ENCODE measurements at places on chromosomes 2 and 18.

GRCh38 chr2:134227666-134228065 is 26.2 kb upstream of the MGAT5 start:
- DNase-seq = no peak

GRCh38 chr18:31678425-31678824 is 6.0 kb downstream of the B4GALT6 start:
- DNase-seq = no peak

DNA sequence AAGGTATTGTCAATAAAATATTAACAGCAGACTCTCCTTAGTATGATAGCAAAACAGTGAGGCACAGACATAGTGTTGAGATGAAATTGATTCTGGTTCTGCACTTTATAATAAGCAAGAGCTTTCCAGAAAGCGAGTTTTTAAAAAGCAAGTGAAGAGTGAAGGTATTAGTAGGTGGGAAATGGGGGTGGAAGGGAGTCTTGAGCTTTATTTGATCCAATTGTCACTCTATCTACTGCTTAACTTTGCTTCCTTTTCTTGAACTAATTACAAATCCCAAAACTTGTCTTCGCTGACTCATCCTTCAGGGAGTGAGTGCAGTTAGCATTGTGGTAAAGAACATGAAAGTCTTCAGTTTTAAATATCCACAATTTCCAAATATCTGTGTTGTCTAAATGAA is 120.6 kb upstream of the BOD1L2 start:
- no peak for DNase-seq

DNA sequence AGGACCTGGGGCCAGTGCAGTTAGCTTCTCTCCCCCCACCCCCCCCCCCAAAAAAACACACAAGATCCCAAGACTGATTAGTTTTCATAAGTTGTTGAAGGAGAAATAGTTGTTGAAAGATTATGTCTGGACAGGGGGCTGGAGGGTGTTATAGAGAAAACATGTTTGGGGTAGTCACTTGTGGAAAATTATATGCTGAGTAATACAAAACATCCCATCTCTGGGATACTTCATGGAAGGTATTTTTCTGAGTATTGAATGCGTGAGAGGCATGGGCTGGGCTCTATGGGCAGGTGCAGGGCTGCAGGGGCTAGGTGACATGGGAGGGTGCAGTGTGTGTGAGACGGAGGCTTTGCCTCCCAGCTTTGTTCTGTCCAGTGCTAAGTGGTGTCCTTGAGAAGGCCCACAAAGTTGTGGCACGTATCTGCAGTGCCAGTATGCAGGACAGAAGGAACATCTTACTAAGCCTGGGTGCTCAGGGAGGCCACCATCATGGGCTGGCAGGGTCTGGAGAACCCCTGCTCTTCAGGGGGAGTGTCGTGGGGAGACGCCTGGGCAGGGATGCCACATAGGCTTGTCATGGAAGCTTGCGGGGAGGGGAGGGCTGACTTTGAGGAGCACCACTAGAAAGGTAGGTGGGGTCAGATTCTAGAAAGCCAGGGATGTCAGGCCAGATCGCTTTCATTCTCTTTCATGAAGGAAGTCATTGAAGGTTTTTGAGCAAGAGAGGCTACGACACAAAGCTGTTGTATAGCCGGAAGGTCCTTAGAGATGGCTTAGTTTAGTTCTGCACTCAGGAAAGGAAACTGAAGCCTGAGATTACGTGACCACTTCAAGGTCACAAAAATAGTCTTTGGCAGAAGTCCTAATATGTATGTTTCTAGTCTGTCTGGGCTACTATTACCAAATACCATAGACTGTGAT is 232.0 kb downstream of the LDLRAD4 start:
- DNase-seq = peak; percentile 15

- no peak for DNase-seq
Observed at GRCh38 chr2:101976891-101977290, 14.9 kb upstream of the IL1R2 start.

DNA sequence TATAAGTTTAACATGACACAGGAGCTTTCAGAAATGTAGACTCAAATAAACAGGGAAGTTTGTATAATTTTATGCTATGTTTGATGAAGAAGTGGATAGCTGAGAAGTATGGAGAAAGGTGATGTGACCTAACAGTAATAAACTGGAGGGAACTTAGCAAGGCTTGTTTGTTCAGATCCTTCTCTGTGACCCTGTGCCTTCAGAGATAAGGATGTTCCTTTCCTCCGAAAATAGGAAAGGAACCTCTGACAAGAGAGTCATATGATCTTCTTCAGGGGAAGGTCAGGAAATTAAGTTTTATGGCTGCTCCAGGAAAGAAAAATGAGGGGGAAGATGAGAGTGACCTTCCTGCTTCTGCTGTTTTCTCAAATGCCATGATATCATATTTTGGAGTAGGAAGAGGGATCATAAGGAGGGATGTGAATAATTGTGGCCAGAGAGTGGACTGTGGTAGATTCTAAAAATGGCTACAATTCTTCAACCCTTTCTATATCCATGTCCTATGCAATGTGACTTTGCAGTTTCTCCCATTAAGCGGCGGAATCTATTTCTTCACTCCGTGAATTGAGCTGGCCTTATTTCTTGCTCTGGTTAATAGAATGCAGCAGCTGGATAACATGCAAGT is 8.5 kb upstream of the C2orf69 start:
- DNase-seq = no peak

All from activated T-cell treated with anti-CD3 and anti-CD28 coated beads, Interleukin-2, amount 50 U/mL, for 1 hour (primary cell).